ENCODE measurements at places on chromosomes 7 and 10.

DNA sequence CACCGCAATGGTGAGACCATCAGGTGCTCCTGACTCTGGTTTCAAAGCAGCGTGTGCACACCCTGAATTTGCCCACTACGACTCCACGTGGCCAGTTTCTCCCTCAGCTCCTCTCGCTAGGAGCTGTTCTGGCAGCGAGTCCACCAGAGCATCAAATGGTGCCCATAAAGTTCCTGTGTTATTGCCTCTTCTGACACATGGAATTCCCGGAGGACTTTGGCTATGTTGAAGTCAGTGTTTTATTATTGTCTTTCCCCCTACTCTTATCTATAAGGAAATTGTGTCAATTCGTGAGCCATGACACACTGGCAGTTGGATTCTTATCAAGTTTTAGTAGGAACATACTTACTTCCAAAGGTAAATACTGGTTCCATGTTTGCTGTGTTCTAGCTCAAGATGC, 53.9 kb upstream of the NPVF start:
- DNase-seq: no peak

DNA sequence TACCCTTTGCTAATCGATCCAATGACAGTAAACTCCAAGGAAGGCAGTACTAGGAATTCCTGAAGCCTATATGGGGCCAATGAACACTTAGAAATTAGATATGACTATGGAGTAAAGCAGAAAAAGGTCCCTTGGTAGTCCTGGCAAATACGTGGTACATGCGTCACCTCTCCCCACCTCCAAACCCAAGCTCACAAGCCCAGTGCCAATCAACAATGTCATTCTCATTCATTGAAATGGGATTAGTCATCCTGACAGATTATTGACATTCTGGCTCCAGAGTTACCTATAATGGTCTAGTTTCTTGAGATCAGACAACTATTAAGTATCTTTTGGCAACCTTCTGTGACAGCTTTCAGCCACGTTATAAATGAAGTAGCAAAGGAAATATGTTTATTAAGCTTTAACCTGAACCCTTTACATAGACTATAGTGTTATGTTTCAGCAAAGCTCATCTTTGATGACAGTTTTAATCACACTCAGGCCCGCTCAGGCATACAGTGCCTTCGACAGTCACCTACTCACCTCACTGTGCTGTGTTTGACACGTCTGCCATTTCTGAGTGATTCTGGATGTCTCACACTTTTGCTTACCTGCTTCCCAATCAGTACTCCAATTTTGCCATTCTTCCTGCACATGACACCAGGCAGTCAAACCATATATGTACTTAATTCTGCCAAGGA, 69.6 kb upstream of the ADO start:
- DNase-seq: no peak

- DNase-seq: no peak
Measured at GRCh38 chr7:159158888-159159405, 14.3 kb upstream of the VIPR2 start.

GRCh38 chr7:135076882-135077281, 71.0 kb upstream of the TMEM140 start:
- DNase-seq: no peak

GRCh38 chr7:96991546-96992191, 13.7 kb upstream of the DLX6 start:
- no peak for DNase-seq

GRCh38 chr10:102962951-102963755, 45.1 kb downstream of the CNNM2 start:
- DNase-seq: no peak

GRCh38 chr10:31668326-31668725, 260.3 kb downstream of the ARHGAP12 start:
- no peak for DNase-seq

GRCh38 chr10:22156750-22157149, 61.1 kb downstream of the EBLN1 start:
- DNase-seq: no peak

- no peak for DNase-seq
Measured at GRCh38 chr10:1068380-1069361, 12.5 kb downstream of the WDR37 start.

GRCh38 chr10:72097448-72098300, 9.3 kb upstream of the SPOCK2 start:
- no peak for DNase-seq

DNA sequence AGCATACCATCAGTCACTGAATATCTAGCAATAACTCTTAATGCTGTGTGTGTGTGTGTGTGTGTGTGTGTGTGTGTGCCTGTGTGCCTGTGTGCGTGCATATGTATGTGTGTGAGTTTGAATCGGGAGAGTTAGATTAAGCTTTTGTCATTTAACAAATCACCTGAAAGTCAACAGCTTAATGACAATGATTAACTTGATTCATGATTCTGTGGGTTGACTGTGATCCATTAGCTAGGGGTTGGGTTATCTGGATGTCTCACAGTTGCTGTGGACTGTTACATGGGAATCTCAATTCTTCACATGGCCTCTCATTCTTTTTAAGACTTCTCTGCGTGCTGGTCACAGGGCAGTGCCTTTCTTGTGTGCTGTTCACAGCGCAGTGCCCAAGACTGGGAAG, 639.0 kb upstream of the SORCS1 start:
- DNase-seq: no peak

- no peak for DNase-seq
Measured at GRCh38 chr10:48768926-48769325, 84.3 kb downstream of the WDFY4 start.

- no peak for DNase-seq
Measured at GRCh38 chr10:15237351-15237750, 68.9 kb upstream of the NMT2 start.

DNA sequence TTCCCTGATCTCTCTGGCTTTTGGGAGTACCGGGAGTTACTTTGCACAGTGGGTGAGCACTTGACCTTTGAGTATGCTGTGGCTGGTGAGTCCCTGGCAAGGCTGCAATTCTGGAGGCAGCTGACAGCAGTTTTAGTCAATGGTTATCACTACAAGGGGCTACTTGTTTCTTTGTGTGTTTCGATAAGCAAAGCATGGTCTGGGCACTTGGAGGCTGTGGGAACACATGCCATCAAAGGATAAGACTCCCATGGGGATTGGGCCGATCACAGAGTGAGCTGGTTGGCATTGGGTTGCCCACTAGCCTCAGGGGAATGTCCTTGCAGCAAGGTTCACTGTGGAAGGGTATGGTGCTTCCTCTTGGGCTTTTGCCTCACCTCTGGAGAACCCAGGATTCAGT, 208.2 kb downstream of the SNX13 start:
- no peak for DNase-seq
